ENCODE measurements at places on chromosomes 5 and 9.

- H3K4me3 ChIP-seq, result no peak overlapping the region
- no peak for DNase-seq
- H3K27me3 ChIP-seq, result no peaks in the 10 kb centered on the region
These were observed 13.3 kb downstream of the ALDH1B1 start for GRCh38 chr9:38405785-38406184.

- H3K27ac ChIP-seq, result no peak overlapping the region
- H3K36me3 ChIP-seq, result no peaks in the 10 kb centered on the region
- no peak for DNase-seq
- no peaks in the 10 kb centered on the region for H3K27me3 ChIP-seq
- H3K4me1 ChIP-seq, result no peaks in the 10 kb centered on the region
- H3K4me3 ChIP-seq, result no peak overlapping the region
These were observed 290.1 kb downstream of the HINT1 start for GRCh38 chr5:130874861-130875417.

- no peaks in the 10 kb centered on the region for H3K36me3 ChIP-seq
- no peak for DNase-seq
- H3K27me3 ChIP-seq, result no peaks in the 10 kb centered on the region
- no peak overlapping the region for H3K4me3 ChIP-seq
These were observed 81.4 kb upstream of the WWC1 start for GRCh38 chr5:168209997-168210396.

DNA sequence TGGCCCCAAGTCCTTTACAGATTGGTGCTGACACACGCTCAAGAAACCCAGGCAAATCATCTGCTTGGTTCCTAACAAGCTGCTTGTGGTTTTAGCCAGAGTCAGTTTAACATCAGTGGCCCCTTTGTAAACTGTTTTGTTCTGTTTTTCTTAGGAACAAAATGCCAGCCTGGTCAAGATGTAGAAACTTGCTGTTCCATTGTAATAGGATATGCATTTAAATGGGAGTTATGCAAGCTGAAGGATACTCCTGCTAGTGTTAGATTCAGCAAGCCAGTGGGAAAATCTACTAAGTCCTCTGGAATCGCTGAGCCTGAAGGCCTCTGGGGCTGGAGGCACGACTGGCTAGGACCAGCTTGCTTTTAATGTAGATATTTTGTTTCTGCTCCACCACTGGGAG lies 391.1 kb downstream of the TLE4 start:
- H3K36me3 ChIP-seq, result no peaks in the 10 kb centered on the region
- no peak overlapping the region for H3K4me3 ChIP-seq
- H3K27ac ChIP-seq, result no peak overlapping the region
- DNase-seq, result no peak
- H3K27me3 ChIP-seq, result no peaks in the 10 kb centered on the region

DNA sequence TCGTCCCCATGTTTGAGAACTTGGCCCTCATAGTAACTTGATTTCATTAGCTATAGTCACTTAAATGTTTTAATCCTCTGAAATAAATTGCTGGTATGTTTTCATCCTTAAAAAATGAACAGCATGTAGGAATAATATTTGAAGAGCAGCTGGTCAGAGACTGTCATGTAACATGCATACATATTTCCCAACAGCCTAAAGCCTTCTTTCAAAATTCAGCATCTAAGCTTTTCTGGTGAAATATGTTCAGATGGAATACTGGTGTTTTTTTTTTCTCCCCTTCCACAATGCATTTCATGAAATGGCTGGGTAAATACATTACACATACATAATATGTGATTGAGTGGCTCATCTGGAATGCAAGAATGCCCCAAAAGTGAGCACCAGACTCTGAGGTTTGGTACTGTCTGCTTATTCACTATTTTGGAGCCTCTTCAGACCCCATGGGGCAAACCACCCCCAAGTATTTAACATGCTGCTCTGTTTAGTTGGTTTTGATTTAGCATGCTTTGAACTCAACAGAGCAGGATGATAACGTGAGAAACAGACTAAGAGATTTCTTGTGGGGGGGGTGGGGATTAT lies 94.0 kb downstream of the SMARCA2 start:
- H3K27me3 ChIP-seq, result no peaks in the 10 kb centered on the region
- DNase-seq, result no peak
- no peaks in the 10 kb centered on the region for H3K4me1 ChIP-seq
- H3K27ac ChIP-seq, result no peak overlapping the region
- H3K4me3 ChIP-seq, result no peak overlapping the region
- H3K36me3 ChIP-seq, result no peaks in the 10 kb centered on the region

DNA sequence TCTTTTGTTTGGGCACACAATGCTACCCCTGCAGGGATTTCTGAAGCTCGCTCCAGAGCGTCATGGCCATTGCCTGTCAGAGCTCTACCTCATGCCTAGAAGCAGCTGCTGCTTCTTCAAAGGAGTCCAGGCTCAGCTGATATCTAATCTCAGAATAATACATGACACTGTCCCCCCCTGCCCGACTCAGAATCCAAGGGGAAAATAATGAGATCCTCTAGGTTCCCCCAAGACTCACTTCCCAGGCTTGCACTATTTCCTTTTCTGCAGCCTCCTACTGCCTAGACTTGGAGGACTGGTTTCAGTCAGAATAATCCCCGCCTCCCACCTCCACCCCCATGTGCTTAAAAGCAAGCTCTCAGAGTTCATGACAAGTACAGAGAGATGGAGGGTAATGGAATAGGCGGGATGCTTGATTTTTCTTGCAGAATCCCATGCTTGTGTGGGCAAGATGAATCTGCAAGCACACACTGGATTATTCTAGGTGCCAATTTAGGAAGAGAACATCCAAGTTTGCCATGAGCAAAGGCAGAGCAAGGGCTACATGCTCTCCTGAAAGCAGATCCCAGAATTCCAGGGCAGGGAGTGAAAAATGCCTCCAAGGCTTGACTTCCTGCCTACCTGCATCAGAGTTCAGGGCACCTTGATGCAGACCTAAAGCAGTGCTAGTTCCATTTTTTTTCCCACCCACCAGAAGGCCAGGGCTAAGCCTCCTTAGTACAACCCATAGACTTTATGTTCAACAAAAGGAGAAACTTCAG lies 97.4 kb upstream of the IFNK start:
- H3K4me1 ChIP-seq, result peaks cover 6% of the 10 kb centered on the region
- H3K27ac ChIP-seq, result peak overlapping the region; percentile 48
- no peak overlapping the region for H3K4me3 ChIP-seq
- DNase-seq, result no peak

- DNase-seq, result no peak
- H3K4me3 ChIP-seq, result no peak overlapping the region
- H3K27ac ChIP-seq, result no peak overlapping the region
- H3K36me3 ChIP-seq, result no peaks in the 10 kb centered on the region
- no peaks in the 10 kb centered on the region for H3K27me3 ChIP-seq
- H3K4me1 ChIP-seq, result no peaks in the 10 kb centered on the region
These were observed 50.6 kb upstream of the CLK4 start for GRCh38 chr5:178677429-178677828.

DNA sequence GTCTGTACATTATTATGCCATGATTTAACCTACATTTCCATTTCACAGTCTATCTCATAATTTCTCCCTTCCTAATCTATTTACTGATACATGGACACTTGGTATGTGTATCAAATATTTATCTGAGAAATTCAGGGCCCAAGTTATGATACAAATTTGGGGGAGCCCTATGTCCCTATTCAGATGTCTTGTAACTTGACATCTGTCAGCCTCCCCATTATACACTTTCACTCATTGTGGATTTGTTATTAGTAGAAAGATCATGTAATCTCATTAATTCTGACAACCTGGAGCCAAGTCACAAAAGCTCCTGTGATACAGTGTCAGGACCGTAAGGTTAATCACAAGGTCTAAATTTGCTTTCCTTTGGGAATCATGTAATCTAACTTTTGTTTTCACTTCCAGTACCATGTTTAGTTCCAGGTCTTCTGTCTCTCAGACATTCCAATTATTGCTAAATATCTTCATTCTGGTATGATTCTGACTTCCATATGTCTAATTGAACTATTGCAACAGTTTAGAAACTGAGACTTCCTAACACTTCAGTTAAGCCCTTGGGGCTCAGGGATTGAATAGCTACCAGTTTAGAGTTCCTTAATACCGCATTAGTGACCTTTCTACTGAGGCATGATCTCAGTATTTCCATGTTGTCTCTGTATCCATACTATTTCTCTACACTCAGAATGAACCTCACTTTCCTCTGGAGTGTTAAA lies 182.9 kb upstream of the NUDT12 start:
- no peaks in the 10 kb centered on the region for H3K36me3 ChIP-seq
- H3K27me3 ChIP-seq, result no peaks in the 10 kb centered on the region
- H3K27ac ChIP-seq, result peak overlapping the region; percentile 18
- H3K4me1 ChIP-seq, result no peaks in the 10 kb centered on the region

GRCh38 chr9:92094655-92095054 lies 20.6 kb downstream of the SPTLC1 start:
- no peaks in the 10 kb centered on the region for H3K27me3 ChIP-seq
- no peak overlapping the region for H3K27ac ChIP-seq
- no peak for DNase-seq
- no peaks in the 10 kb centered on the region for H3K36me3 ChIP-seq
- no peaks in the 10 kb centered on the region for H3K4me1 ChIP-seq

DNA sequence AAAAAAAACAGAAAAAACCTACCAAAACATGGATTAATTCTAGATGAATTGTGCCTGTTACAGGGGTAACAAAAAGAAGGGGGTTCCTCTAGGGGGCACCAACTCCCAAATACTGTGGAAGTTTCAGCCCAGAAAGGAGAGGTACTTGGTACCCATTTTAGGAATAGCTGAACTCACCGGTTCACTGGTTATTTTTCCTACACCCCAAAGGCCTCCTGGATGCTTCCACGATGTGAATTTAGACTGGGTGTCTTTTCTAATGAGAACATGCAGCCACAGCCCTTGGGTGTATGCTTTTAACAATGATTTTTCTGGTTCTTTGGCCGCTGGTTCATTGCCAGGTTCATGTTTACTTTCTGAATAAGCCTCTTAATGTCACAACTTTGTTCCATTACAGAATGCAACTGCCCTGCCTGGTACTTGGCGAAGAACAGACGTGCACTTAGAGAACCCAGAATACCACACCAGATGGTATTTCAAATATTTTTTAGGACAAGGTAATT lies 46.7 kb downstream of the GARNL3 start:
- no peaks in the 10 kb centered on the region for H3K36me3 ChIP-seq
- no peaks in the 10 kb centered on the region for H3K27me3 ChIP-seq
- peak overlapping the region; percentile 3 for H3K27ac ChIP-seq
- H3K4me3 ChIP-seq, result no peak overlapping the region
- no peaks in the 10 kb centered on the region for H3K4me1 ChIP-seq

DNA sequence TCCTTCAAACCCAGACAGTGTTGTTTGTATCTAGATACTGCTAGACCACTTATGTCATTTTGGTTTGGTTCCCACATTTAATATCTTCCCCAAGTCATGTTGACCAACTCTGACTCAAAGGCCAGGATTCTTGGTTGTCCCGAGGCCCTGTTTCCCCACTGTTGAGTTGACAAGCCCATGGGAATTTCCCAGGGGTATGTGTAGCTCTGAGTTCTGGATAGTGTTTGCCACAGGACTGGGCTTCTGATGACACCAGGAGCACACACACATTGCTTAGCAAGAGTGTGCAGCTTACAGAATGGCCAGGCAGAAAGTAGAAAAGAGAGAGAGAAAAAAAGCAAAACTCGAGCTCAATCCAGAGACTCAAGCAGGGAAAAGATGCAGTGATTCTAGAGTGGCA lies 214.4 kb downstream of the NXNL2 start:
- no peak overlapping the region for H3K4me3 ChIP-seq
- no peaks in the 10 kb centered on the region for H3K27me3 ChIP-seq
- no peak for DNase-seq

DNA sequence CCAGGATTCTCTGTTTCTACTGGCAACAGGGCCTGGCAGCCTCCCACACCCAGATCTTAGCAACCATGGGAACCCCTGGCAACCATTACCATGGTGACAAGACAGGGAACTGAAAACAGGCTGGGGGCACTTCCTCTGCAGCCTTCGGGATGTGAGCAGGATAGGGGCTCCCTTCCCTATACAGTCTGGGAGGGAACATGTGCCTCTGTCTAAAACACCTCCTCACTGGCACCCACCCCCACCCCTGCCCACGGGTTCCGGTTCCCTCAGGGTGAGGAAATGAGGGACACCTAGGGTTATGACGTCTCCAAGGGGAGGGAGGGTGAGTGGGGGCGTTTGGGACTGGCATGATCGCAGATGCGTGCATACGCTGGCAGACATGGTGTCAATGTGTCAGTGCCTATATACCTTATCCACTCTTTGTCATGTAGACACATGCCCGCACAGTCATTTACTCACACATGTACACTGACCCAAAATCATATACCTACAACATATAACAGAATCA lies 3.0 kb upstream of the DNAJB5 start:
- H3K4me1 ChIP-seq, result peaks cover 3% of the 10 kb centered on the region
- DNase-seq, result no peak
- no peak overlapping the region for H3K4me3 ChIP-seq
- no peaks in the 10 kb centered on the region for H3K36me3 ChIP-seq
- no peaks in the 10 kb centered on the region for H3K27me3 ChIP-seq

DNA sequence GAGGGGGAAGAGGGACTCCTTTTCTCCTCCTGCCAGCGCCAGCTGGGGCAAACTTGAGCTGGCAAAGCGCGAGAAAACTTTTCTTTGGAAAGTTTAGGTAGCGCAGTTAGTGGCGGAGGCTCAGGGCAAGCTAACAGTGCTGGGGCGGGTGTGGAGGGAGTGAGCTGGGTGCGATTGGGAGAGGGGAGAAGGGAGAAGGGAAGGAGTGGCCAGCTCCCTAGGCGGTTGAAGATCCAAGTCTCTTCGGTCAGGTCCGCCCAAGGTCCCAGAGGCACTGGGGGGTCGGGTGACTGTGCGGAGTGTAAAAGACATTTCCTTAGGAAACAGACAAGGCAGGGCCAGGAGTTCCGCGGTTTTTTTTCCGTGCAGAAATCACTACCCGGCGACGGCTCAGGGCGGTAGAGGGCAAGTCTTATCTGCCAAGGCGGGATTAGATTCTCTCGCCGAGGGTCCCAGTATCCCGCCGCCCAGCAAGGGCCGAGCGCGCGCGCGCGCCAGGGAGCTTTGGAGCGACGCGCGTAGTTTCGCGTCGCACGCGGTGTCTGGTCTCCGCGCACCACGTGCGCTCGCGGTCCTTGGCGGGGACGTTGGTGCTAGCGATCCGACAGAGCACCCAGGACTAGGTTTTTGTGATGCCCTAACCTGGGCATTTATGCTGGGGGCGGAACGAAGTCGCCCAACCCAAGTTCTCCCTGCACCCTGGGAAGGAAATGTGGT lies 33.6 kb upstream of the NFIB start:
- H3K36me3 ChIP-seq, result no peaks in the 10 kb centered on the region
- DNase-seq, result no peak
- peak overlapping the region; percentile 92 for H3K27ac ChIP-seq
- H3K4me1 ChIP-seq, result no peaks in the 10 kb centered on the region

All from breast epithelium (tissue), 4 donors.